Activated T-cell treated with anti-CD3 and anti-CD28 coated beads for 24 hours (primary cell): ENCODE measurements at places on chromosomes 7 and 10.

DNA sequence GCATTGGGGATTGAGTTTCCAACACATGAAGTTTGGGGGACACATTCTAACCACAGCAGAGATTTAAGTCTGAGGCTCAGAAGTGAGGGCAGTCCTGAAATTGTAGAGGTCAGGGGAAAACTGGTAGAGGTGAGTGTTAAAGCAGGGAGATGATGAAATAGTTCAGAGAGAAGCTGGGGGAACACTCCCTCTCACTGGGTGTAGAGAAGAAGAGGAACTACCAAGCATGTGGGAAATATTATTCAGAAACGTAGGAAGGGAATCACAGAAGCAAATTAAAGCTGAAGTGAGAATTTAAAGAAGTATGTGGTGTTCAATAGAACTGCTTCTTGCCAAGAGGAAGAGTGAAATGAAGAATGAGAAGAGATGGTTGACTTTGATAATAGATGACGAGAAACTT lies 121.5 kb upstream of the FAM3C start:
- DNase-seq: no peak

DNA sequence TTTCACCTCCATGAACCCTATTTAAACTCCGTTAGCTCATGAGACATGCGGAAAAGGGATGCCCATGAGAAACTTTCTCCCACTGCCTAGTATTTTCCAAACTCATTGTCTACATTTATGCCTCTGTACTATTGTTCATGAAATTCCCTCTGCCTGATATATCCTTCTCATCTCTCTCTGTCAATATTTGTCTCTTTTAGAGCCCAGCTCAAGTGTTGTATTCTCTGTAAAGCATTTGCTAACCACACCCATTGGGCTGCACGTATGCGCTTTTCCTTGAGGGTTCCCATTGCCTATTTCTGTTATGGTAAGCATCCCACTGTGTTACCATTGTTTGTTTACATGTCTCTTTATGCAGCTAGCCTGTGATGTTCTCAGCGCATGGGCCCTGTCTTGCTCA lies 211.4 kb downstream of the MDFIC start:
- DNase-seq: no peak

DNA sequence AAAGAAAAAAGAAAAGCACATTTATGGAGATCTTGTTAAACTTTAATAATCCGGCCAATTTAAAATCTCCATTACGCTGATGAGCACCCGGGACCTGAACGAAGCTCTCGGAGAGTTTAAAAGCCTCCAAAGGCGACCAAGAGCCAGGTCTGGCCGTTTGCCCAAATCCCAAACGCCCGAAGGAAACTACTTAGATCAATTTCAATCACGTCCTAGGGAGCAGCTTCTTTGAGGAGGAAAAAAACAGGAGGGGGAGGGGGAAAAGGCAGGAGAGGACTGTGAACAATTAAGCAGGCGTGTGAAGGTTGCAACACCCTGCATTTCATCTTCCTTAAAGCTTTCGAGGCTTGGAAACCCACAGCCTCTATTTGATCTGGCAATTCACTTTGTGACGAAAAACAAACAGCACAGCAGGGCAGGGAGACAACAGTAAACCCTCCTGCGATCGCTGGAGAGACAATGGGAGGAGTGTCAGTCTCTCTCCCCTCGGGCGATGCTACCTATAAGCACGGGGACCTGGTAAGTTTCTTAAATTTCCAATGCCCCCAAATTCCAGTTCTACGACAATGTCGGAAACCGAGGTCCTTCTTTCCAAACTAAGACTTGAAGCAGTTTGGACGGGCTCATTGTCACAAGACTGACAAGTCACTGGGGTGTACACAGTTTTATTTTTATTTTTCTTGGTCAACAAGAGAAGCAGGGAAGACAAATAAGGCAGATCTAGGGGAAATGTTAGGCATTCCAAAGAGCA lies 1.2 kb downstream of the KLF6 start:
- no peak for DNase-seq

- DNase-seq: peak; percentile 56
These were observed 170.2 kb downstream of the FAM107B start for GRCh38 chr10:14604181-14605142.

DNA sequence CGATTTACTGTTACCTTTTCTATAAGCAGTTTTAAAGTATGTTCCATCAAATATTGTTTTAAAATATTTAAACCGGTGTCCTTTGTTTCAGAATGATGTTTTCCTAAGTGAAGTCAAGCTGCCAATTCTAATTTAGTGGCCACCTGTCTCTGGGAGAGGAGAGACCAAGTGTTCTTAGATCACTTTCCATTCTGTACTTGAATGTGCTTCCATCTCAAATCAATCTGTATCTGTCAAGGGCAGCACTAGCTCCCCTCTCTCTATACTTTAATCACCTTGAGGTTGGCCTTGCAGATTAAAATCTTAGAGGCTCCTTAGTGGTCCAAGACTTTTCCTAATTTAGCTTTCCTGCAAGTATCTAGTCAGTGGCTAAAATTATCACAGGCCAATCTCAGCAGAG lies 49.6 kb downstream of the LGI1 start:
- DNase-seq: no peak

- DNase-seq: peak; percentile 45
These were observed at the start of gene HACD1 for GRCh38 chr10:17617031-17617911. Gene HACD1, minus strand, starts transcription at chr10:17617374. Its CDS starts 35 bp downstream, at chr10:17617339.
